Fibroblast of lung (primary cell): ENCODE measurements at places on chromosomes 4 and X. TPM values are rescaled to one million over a fixed set of nuclear protein-coding genes. Genes with fewer than 3 reads are reported as not detected.
A peak's percentile ranks its signal among the peaks of the same experiment; 100 is the strongest.

- DNase-seq = peak; percentile 45
These were observed 11.6 kb upstream of the BMP2K start for GRCh38 chr4:78764498-78764961.

DNA sequence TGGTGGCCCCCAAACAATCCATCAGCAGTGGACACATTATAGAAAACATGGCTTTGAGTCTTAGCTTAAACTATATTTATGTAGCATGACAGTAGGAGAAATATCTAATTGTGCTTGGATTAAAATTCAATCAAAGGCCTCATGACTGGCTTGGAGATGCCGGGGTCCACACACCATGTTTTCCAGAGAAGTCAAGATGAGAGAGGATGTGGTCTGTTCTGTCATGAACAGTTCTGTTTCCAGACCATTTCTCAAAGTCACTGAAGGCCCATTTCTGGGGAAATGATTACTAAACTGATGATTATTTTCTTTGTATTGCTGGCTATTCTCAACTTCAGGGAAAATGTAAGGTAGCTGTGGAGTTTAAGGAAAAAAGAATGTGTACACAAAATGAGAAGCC, 76.3 kb downstream of the C4orf51 start:
- DNase-seq = no peak

GRCh38 chrX:63785708-63786040, 660 bp upstream of the ARHGEF9 start:
- DNase-seq = no peak

DNA sequence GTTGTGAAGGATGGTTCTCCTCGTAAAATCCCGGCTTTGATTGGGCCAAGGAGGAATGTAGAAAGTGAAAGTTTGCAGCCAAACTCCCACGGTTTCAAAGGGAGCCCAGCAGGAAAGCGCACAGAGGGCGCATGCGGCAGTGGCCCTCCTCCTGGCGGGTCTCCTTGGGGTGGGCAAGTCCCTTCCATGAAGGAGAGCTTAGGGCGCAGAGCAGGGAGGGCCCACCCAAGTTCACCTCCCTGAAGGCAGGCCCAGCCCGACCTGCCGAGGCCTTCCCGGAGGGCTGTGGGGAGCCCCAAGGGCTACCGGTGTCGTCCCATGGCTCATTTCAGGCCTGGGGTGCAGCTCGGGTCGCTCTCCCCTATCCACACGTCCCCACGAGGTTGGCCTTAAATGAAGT, 2.0 kb downstream of the PDZD4 start:
- DNase-seq = no peak

GRCh38 chrX:139930916-139931645, 1.8 kb downstream of the ATP11C start:
- DNase-seq = no peak

DNA sequence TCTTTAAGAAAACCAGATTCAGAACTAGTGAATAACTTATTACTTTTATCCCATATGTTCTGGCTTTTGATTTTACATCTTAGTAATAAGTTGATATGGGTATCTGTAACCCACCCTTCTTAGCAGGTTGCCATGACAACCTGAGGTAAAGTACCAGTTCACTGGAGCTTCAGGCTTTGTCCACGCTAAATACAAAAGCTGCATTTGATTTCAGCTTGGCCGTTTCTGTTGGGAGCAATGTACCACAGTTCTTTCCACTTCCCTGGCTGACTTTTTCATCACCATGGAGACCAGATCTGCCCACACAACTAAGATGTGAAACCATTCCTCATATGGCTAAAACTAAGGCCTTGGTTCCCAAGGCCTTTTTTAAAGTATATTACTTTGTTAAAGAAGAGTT, 26.1 kb downstream of the KLHL34 start:
- peak; percentile 0 for DNase-seq

DNA sequence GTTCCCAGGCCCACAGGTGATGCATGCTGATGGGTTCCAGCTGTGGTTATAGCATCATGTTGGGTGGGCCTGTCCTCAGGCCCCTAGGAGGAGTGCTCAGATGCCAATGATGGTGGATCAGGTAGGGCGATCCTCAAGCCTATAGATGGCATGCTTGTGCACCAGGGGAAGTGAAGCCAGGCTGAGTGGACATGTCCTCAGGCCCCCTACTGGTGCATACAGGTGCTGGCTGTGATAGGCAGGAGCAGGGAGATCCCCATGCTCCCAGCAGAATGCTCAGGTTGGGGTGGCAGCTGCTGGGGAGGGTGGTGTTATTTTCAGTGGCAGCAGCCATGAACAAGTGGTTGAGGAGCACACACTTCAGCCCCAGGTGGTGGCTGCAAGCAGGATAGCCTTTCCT, 96.0 kb downstream of the SMARCA1 start:
- no peak for DNase-seq

DNA sequence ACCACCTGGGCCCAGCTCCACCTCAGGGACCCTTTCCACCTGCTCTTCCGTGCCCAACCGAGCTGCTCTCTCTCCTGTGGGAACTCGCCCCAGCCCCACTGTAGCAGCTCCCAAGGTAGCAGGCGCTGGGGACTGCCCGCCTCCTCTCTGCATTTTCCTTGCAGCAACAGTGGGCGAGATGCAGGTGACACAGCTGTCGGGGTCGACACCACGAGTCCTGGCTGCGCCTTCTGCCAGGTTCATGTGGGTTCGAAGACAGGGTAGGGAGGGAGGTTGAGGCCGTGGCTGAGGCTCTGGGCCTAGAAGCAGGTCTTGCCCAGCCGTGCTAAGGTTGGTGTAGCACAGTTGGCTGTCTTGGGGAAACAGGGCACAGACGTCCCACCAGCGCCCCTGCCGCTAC, 245.2 kb upstream of the FSTL5 start:
- DNase-seq = no peak

DNA sequence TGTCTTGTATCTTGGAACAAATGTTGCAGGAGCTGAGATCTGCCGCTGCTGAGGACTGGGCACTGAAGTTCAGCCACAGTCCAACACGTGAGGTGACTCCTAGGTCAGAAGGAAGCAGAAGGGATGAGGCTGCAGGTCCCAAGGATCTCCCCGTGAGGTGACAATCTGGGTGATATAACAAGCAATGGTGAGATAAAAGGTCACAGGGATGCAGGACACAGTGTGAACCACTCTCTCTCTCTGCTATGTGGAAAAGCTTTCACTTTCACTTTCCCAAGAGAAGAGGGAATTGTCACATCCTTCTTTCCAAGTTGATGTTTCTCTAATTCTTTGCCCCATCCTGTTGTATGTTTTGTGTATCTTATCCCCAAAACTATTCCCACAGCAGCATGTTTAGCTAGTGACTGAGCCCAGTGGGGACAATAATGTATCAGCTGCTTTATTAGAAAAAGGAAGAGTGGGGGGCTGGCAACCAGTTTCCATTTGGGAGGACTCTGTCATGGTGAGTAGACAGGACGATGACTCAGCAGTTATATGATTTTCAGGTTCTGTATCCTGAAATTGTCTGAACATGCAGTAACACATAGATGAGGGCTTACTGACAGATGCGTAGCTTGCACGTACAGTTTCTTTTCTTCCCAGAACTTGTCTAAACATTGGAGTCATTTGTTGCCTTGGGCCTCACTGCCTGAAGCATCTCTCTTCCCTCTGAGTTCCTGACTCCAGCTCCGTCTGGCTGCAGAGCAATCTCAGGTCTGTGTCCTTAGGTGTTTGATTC, 1415.8 kb upstream of the TENM3 start:
- DNase-seq = peak; percentile 59

DNA sequence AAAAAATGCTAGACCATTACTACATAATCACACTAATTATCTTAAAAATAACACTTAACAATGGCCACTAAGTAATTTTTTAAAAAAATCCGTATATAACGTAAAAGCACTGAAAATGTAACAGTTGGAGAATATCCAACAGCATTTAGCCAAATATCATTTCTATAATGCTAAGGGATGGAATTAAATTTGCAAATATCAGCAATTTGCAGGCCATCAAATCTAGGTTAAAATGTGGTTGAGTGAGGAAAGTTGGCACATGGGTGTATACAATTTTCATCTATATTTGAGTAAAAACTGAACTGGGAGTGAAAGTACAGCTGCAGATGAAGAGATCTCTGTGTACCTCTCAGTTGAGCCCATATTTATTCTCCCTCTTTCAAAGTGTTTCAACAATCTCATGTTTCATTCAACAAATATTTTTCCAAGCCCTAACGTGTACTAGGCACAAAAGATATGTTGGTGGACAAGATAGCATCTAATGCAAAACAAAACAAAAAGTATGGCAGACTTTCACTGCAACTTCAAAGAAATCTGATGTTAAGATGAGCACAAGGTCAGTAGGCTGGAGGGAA, 63.0 kb downstream of the MBNL3 start:
- DNase-seq = no peak

- DNase-seq = no peak
These were observed 259.1 kb downstream of the C4orf33 start for GRCh38 chr4:129355031-129355430.

DNA sequence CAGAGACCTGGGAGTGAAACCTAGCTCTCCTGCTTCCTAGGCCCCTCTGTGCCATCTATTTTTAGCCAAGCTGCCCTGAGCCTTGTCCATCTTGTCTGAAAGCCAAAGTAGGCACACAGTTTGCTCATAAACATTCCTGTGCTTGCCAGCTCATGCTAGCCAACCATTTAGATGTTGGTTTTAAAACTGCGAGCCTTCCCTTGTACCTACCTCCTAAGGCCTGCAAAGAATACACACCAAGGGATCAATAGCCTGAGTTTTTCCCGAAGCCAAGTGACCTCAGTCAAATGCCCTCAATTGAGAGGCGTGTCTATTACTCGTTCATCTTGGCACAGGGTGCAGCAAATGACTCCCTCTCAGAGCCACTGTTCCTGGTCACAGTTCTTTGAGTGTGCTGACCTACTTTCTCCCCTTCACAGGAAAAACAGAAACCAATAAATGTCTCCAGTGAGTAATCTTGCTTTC, 48.5 kb downstream of the ZCCHC12 start:
- DNase-seq = no peak

DNA sequence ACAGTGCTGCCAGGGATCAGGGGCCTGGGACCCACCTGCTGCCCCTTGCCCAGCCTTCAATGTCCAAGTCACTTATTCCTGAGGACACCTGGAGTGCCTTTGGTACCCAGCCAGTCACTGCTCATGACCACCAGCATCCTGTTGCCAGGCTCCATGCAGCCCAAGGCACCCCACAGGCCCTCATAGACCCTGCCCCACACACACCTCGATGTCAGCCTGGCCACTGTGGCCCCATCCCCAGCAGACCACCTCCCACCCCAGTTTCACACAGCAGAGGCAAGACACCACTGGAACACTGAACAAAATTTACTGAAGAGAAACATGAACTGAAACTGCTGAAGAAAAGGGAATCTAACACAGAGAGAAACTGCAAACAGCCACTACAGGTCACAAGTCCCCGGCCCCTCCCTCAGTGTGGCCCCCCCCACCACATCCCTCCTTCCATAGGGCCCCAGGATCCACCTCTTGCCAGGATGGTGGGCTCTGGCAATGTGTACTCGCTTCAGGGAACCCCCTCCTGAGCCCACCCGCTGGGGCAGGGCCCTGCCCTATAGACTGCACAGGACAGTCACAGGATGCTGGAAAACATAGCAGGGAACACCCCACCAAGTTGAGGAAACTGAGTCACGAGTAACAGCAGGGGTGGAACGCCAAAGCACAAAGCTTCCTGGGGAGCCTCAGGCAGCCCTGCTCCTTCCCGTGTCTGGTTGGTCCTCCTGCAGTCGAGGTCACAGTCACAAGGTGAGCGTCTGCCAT, 5.2 kb downstream of the PNMA5 start:
- DNase-seq = no peak

The GUCY1B1 gene
- 37.8 and 39.3 TPM in 2 replicates for total RNA-seq

The ZFX gene
- 41.1 and 61.9 TPM in 2 replicates for total RNA-seq

The IL13RA1 gene
- 54.2 and 67.4 TPM in 2 replicates for total RNA-seq

The VEGFC gene
- total RNA-seq = 49.6 and 67.2 TPM in 2 replicates

The BEX3 gene
- 300 and 416 TPM in 2 replicates for total RNA-seq
